ENCODE measurements at places on chromosomes 1 and 21. TPM values are rescaled to one million over a fixed set of nuclear protein-coding genes. Genes with fewer than 3 reads are reported as not detected.

Gene HP1BP3
- total RNA-seq = 335 TPM

- DNase-seq = no peak
- peaks cover 9% of the 10 kb centered on the region for H3K27me3 ChIP-seq
- H3K4me1 ChIP-seq = no peaks in the 10 kb centered on the region
- H3K27ac ChIP-seq = no peak overlapping the region
These were observed 102.3 kb upstream of the IPO9 start for GRCh38 chr1:201726700-201727099.

DNA sequence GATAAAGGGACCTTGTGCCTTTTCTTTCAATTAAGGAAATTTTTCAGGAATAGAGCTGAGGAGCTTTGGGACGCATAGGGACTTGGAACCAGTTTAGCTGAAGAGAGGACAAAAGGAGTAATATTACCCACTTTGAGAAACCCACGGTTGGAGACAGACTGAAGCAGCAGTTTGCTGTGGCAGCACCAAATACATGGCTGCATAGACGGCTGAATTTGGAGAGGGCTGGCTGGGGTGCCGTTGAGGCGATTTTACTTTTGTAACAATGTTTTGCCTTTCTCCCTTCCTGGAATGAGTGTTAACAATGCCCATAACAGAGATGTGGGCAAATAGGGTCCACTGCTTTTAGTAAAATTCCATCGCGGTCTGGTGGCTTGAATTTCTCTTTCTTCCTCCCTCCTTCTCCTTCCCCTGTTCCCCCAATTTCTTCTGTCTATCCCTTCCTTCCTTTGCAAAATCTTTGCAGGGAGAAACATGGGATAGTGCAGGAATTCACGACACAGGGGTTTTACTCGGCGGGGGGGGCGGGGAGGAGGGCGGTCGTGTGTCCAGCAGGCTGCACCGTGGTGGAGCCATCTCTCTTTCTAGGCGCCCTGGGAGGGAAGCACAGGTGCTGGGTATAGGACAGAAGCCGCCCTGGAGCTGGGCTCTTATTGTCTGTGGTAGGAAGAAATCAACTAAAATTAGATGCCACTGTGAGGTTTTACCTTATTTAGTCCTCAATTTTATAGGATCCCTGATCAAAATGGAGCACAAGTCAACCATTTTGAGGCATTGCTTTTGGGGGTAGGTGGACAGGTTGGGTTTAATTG is 6.8 kb downstream of the LHX4 start:
- peaks cover 77% of the 10 kb centered on the region for H3K27me3 ChIP-seq
- H3K27ac ChIP-seq = no peak overlapping the region
- no peaks in the 10 kb centered on the region for H3K36me3 ChIP-seq
- DNase-seq = no peak

GRCh38 chr1:69702085-69702484 is 134.4 kb downstream of the LRRC7 start:
- H3K4me3 ChIP-seq = no peak overlapping the region
- no peaks in the 10 kb centered on the region for H3K4me1 ChIP-seq
- H3K27ac ChIP-seq = no peak overlapping the region
- H3K27me3 ChIP-seq = no peaks in the 10 kb centered on the region
- no peak for DNase-seq

Gene SLAMF1
- total RNA-seq = 11.1 TPM

GRCh38 chr1:226104671-226105121 is 42.2 kb downstream of the H3-3A start:
- H3K4me3 ChIP-seq = no peak overlapping the region
- H3K27me3 ChIP-seq = no peaks in the 10 kb centered on the region
- H3K4me1 ChIP-seq = peaks cover 20% of the 10 kb centered on the region
- no peaks in the 10 kb centered on the region for H3K36me3 ChIP-seq
- no peak overlapping the region for H3K27ac ChIP-seq

DNA sequence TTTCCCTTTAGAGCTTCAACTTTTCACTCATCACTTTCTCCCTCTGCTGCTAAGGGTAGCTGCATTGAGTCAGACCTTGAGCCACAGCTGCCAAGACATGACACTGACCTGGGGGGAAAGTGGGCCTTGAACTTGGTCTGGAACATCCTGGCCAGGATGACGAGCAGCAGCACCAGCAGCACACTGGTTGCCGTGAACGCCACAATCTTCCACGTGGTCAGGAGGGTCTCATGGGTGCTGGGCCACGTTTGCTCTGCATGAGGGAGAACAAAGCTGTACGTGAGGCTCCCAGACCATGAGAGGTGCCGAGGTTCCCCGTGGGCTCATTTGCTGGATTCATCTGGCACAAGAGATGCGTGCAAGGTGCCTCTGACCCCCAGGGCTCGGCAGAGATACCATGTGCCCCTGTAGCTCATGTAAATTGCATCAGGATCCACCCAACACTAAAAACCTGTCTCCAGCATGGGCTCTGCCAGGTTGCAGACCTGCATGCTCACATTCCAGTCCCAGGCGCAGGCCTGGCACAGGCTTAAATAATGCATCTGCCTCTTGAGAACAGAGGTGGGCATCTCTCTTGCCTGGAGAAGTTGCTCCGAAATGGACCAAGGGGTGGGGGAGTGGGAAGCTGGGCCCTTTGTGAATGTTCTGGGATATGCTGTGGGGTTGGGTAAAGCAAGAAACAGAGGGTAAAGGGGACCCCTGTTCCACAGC is 84.6 kb upstream of the TLR5 start:
- DNase-seq = no peak
- H3K36me3 ChIP-seq = no peaks in the 10 kb centered on the region
- H3K27ac ChIP-seq = no peak overlapping the region
- no peak overlapping the region for H3K4me3 ChIP-seq

- H3K27ac ChIP-seq = peak overlapping the region; percentile 87
- peaks cover 20% of the 10 kb centered on the region for H3K4me1 ChIP-seq
- H3K4me3 ChIP-seq = peak overlapping the region; percentile 79
- no peaks in the 10 kb centered on the region for H3K27me3 ChIP-seq
- DNase-seq = peak; percentile 24
These were observed 26.3 kb upstream of the IER5 start for GRCh38 chr1:181061891-181062835.

DNA sequence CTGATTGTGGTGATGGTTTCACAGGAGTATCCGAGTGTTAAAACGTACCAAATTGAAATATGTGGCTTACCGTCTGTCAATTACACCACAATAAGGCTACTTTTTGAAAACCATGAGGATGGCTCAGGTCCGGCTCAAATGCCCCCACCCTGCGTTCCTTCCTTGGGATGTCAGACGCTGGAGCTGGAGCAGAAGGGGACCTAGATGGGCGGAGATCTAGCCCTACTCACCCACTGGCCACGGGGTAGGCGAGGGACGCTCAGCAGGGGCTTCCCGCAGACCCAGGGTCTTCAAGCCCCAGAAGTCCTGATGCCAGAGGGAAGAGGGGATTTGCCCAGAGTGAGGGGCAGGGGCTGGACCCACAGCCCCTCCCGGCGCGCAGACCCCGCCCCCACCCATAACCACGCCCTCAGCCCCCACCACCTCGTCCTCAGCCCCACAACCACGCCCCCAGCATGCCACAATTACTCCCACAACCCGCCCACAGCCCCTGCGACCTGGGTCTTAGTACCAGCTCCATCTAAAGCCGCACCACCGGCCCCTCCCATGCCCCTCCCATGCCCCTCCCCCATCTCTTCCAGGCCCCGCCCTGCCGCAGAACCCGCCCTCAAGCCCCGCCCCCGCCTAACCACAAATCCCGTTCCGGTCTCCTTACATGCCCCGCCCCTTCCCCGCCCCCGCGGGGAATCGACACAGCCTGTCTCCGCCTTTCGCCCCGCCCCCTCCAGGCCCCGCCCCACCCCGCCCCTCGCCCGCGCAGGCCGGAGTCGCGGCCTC is at the start of gene LRRC3:
TSS of gene LRRC3 (plus strand) at position 764 of the 777 bp plus-strand sequence. CDS start 1,135 bp downstream, outside the sequence.
- DNase-seq = peak; percentile 80
- H3K27me3 ChIP-seq = peaks cover 15% of the 10 kb centered on the region
- H3K27ac ChIP-seq = peak within 1 kb of the TSS; percentile 31

DNA sequence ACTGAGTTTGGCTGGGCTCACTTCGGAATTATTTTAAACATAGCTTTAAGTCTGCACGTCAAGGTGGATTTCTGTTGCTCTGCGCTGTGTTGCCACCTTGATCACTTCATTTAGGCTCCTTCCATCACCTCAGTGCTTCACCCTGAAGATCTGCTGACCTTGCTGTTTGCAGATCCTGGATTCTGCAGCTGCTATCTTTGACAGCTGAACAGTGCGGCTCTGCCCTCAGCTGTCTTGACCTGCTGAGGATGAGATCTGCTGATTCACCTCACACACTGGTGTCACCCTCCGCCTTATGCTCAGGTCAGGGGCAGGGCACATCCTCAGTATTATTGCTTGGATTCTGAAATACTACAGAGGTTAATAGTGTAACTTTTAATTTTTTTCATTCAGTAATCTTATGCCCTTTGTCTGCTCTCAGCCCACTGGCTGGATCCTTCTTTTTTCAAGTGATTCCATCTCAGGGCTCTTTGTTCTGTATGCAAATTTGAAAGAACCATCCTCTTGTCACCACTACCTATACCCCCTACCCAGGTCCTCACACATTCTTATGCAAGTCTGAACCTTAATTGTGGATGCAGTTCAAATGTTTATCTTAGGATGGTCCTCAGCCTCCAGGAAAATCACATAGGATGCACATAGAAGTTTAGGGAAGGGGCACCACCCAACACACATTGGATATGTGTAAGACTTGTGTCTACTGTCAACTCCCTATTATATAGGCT is 364.0 kb downstream of the OLFM3 start:
- no peaks in the 10 kb centered on the region for H3K27me3 ChIP-seq
- no peak overlapping the region for H3K4me3 ChIP-seq
- no peaks in the 10 kb centered on the region for H3K4me1 ChIP-seq
- H3K27ac ChIP-seq = no peak overlapping the region

Gene HSPA6
- 3.6 TPM for total RNA-seq

Gene IGSF9
- 0.21 TPM for total RNA-seq

Gene ZRANB2
- 171 TPM for total RNA-seq

DNA sequence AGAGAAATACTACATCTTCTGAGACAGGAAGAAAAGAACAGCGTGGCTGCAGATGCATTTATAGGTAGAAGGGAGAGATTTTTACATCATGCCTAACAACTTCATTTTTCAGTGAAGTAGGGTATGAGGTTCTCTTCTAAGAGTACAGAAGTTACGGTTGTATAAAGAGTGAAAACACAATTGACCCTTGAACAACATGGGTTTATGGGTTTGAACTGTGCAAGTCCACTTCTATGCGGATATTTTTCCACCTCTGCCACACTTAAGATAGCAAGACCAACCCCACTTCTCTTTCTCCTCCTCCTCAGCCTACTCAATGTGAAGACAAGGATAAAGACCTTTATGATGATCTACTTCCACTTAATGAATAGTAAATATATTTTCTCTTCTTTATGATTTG is 64.5 kb downstream of the RPAP2 start:
- peaks cover 43% of the 10 kb centered on the region for H3K4me1 ChIP-seq
- no peak overlapping the region for H3K27ac ChIP-seq
- H3K27me3 ChIP-seq = no peaks in the 10 kb centered on the region
- DNase-seq = no peak
- no peak overlapping the region for H3K4me3 ChIP-seq

- no peaks in the 10 kb centered on the region for H3K36me3 ChIP-seq
- H3K27me3 ChIP-seq = no peaks in the 10 kb centered on the region
- no peaks in the 10 kb centered on the region for H3K4me1 ChIP-seq
These were observed 630.0 kb upstream of the RGS18 start for GRCh38 chr1:191528275-191528674.

DNA sequence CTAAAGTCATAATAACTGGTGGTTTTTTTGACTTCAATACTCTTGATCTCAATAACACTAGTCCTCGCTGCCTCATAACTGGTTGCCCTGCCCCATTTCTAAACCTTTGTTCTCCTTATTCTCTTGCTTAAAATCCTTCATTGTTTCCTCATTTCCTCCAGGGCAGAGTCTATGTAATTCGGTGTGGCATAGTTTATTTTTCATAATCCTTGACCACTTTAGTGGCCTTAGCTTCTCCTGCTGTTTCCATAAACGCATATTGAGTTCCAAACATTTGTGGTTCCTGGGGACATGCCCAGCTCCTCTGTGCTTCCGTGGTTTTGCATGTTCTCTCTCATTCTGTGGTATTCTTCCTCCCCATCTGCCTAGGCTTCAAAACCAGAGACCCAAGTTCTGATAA is 19.0 kb upstream of the TLCD4 start:
- no peaks in the 10 kb centered on the region for H3K4me1 ChIP-seq
- peak overlapping the region; percentile 15 for H3K27ac ChIP-seq
- DNase-seq = no peak

DNA sequence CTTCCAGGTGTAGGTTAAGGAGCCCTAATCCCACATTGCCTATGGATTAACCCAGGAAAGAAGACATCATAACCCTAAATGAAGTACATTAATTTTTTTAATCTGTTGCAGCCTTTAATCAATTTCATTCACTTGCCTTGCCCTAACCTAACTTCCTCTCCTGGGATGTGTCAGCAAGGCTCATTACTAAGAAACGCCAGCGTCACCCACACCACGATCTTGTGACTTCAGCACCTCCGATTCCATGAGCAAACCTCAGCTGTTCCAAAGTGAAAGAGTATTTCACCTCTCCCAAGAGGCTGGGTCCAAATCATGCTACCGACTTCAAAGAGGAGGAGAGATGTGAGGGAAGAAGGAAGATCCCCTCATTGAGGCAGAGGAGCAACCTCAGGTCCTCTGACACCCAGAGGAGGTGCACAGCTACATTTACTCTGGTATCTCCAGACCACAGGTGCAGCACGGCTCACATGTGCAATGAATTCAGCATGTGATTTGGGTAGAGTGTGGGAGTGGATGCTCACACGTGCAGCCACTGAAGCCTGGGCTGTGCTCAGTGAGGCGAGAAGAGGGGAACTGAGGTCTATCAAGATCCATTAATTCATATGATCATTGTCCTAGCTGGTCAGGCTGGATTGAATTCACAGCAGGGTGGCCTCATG is 134.1 kb downstream of the SLC30A10 start:
- DNase-seq = no peak
- no peak overlapping the region for H3K4me3 ChIP-seq
- peaks cover 2% of the 10 kb centered on the region for H3K27me3 ChIP-seq

Gene CD1D
- 0.16 TPM for total RNA-seq

Gene DIRAS3
- total RNA-seq = not detected

Gene ABCG1
- total RNA-seq = 0.93 TPM

- H3K27ac ChIP-seq = no peak overlapping the region
- no peak overlapping the region for H3K4me3 ChIP-seq
- H3K36me3 ChIP-seq = no peaks in the 10 kb centered on the region
- peaks cover 41% of the 10 kb centered on the region for H3K4me1 ChIP-seq
- no peaks in the 10 kb centered on the region for H3K27me3 ChIP-seq
- peak; percentile 31 for DNase-seq
These were observed 205.8 kb downstream of the SLC45A1 start for GRCh38 chr1:8523666-8524206.

- no peak overlapping the region for H3K4me3 ChIP-seq
- H3K27ac ChIP-seq = no peak overlapping the region
- H3K27me3 ChIP-seq = no peaks in the 10 kb centered on the region
These were observed 191.7 kb upstream of the ESRRG start for GRCh38 chr1:216914974-216915373.

DNA sequence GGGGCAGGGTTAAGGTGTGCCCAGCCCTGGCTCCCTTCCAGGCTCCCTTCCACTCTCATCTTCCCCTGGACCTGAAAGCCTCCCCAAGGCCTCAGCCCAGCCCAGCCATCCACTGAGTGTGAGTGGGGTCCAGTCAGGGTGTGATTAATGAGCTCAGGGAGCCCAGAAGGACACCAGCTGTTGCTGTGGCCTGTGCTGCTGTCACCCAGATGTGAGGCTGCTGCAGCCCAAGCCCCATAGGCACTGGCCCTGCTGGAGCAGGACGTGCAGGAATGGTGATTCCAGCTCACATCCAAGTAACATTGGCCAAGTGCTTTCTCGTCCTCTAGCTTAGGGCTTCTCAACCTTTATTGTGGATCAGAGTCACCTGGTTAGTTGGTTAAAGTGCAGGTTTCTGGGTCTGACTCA is 77.6 kb downstream of the EPHB2 start:
- no peak for DNase-seq
- H3K27ac ChIP-seq = no peak overlapping the region
- no peak overlapping the region for H3K4me3 ChIP-seq
- H3K4me1 ChIP-seq = no peaks in the 10 kb centered on the region
- peaks cover 9% of the 10 kb centered on the region for H3K27me3 ChIP-seq
- no peaks in the 10 kb centered on the region for H3K36me3 ChIP-seq
